Activated CD4-positive, alpha-beta T cell treated with anti-CD3 and anti-CD28 coated beads for 36 hours (primary cell): ENCODE measurements at places on chromosomes 7 and 10.

- DNase-seq = no peak
Measured at GRCh38 chr7:91945476-91945875, 4.8 kb downstream of the AKAP9 start.

GRCh38 chr10:102211615-102212299, 14.3 kb upstream of the ELOVL3 start:
- DNase-seq = no peak

- no peak for DNase-seq
Measured at GRCh38 chr7:148327379-148327778, 263.2 kb upstream of the C7orf33 start.

DNA sequence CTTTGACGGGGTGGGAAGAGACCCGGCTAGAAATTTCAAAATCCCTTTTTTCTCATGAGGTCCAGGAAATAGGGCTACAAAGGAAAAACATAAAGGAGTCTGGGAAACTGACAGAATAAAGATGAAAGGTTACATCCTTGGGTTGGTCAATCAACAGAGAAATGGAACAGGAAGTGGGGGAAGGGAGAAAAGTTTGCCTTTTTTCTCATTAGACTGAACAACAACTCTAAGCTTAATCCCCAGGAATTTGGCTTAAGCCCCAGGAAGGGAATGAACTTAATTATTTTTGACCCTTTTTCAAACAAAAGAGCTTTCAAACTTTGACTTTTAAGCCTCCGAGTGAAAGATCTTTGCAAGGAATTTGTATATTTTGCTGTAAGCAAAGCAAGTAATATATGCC, 32.7 kb downstream of the LGI1 start:
- DNase-seq = no peak

GRCh38 chr7:128863433-128863989, 855 bp downstream of the ATP6V1F start:
- peak; percentile 72 for DNase-seq

GRCh38 chr10:34890939-34891338, 75.8 kb upstream of the PARD3 start:
- no peak for DNase-seq

GRCh38 chr10:97744405-97745035, 7.6 kb downstream of the ZFYVE27 start:
- DNase-seq = no peak

DNA sequence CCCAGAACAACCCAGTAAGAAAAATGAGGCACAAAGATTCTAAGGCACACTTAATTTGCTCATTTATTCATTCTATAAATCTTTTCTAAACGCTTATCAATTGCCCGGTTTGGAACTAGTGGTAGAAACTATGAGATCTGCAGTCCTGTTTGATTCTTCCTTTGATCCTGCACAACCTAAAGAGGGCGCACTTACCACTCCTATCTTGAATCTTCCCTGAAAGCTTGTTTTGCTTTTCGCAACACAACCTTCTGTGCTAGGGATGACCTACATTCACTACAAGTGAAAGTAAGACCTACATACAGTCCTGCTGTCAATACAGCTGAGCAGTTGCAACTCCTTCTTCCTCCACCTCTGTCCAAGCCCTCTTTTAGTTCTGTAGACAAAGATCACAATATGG, 12.6 kb upstream of the ARL4A start:
- DNase-seq = peak; percentile 49

- DNase-seq = no peak
Measured at GRCh38 chr7:93921186-93921585, 349 bp upstream of the GNG11 start.

GRCh38 chr10:97543025-97543546, 29.5 kb upstream of the ANKRD2 start:
- peak; percentile 85 for DNase-seq

- DNase-seq = no peak
Measured at GRCh38 chr7:107027208-107027607, 17.3 kb upstream of the PRKAR2B start.
